Stimulated activated CD4-positive, alpha-beta T cell treated with anti-CD3 and anti-CD28 coated beads, Interleukin-2, amount 100 ng/mL, for 48 hours (primary cell): ENCODE measurements at places on chromosomes 11 and 22.

DNA sequence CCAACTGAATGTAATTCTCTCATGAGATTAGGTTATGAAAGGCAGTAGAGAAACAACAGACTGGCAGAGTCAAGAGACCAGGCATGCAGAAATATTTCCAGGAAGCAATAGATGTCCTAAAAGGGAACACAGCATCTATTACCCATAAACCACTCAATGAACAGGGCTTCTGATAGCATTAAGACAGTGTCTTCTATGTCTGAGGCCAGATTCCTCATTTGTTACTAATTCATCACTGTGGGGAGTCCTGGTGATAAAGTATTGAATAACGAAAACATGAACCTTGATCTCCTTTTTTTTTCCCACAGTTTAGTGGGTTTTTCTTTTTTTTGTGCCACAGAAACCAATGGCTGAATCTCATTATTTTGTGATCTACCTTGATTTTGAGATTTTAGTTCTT, 339.0 kb downstream of the METTL15 start:
- DNase-seq = no peak

- DNase-seq = peak; percentile 57
Measured at GRCh38 chr11:119254239-119254638, 48.1 kb downstream of the CBL start.

- no peak for DNase-seq
Measured at GRCh38 chr11:13288375-13289029, 10.9 kb downstream of the BMAL1 start.

DNA sequence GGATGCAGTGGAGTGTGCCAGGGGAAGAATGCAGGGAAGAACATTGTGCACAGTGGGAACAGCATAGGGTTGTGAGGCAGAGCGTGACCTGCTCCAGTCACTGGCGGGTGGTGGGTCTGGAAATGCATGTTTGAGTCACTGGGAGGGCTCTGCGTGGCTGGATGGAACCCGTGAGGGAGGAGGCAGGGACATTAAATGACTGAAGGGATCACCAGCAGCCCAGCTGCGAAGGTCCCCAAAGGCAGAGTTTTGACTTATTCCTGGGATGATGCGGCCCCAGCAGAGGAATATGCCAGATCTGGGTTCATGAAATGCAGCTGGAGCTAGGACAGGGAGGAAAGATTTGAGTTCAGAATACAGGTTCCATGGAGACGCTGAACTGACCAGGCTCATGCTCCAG, 104.0 kb upstream of the FGF3 start:
- no peak for DNase-seq

DNA sequence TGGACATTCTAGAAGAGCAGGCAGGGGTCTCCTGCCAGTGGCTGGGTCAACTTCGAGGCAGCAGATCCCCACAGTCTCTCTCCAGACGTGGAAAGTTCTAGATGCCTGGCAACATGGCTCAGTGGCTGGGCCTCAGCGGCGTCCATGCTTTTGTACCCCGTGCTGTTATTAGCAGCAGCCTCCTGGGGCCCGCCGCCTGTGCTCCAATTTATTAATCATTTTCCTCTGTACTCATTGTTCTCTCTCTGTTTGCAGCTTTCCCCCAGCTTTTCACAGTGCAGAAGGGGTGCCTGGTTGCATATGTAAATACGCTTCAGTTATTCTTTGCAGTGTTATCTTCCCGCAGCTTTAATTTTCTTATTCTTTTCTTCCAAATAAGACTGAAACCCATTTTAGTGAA, 515.1 kb downstream of the TBC1D22A start:
- DNase-seq = no peak

- no peak for DNase-seq
Measured at GRCh38 chr11:20000351-20001134, 159.7 kb downstream of the DBX1 start.

DNA sequence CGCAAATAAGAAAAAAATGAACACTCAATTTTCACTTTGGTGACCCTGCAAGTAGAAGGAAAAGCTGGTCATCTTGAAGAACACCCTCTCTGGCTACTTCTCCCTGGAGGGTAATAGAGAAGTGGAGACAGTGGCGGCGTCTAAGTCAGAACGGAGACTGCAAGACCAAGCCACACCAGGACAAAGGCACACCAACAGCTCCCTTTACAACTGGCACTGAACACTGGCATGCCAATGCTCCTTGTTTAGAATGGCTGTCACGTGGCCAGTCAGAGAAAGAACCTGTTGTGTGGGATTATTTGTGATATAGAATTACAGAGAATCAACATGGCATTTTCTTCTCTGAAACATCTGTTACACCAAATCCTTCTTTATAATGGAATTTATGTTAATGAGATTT, 61.3 kb upstream of the YPEL1 start:
- no peak for DNase-seq

- no peak for DNase-seq
Measured at GRCh38 chr11:65115361-65116082, 2.0 kb downstream of the ZNHIT2 start.

GRCh38 chr22:44601725-44602124, 100.3 kb upstream of the PRR5 start:
- DNase-seq = no peak

DNA sequence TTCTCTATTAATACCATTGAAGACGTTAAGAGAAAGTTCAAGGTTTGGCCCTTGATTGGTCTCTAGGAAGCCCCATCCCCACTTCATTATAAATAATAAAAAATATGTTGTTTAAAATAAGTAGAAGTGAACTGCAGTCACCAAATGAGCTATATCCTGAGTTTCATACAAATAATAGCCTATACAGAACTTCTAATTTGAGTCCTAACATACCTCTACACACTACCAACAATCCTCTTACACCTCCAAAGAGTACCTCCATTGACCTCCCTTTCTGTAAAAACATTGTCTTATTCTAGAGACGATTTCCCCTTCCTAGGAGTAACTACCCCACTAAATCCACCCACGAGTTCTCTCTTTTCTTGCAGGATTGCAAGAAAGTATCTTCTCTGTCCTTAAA, 7.2 kb upstream of the HBD start:
- no peak for DNase-seq

GRCh38 chr22:24161909-24162308, 19.4 kb upstream of the SUSD2 start:
- DNase-seq = no peak

DNA sequence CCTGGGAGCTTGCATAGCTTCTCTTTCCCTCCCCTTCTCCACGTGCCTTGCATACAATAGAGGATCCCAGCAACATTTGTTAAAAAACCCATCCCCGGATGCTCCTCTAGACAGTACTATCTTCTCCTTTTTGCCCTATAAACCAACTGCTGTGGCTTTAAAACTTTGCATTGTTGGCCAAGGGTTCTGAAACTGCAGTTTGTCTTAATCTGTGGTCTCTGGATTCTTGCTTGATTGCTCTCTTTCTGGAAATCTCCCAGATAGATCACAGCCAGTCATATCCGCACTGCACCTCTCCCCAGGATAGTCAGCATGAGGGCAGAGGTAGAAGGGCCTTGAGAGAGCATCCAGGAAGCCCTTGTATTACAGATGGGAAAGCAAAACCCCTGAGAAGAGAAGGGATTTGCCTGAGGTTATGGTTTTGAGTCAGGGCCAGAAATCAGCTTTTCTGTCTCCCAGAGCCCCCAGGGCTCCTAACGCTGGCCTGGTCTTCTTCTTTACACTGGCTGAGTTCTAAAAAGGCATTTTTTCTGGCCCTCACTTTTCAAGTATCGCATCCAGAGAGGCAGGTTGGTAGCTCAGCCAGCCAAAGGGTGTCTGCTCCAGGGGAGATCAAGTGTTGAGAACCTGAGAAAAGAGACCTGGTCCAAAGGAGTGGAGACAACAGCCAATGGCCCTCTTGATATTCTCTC, 70.6 kb downstream of the ADM start:
- no peak for DNase-seq
